CD4-positive, alpha-beta T cell treated with Interleukin-6 for 4 hours (primary cell): ENCODE measurements at places on chromosomes 12 and 14.

- DNase-seq, result peak; percentile 2
Measured at GRCh38 chr12:70576341-70577282, 60.6 kb downstream of the PTPRB start.

- no peak for DNase-seq
Measured at GRCh38 chr14:49769581-49770211, 1.7 kb downstream of the KLHDC2 start.

DNA sequence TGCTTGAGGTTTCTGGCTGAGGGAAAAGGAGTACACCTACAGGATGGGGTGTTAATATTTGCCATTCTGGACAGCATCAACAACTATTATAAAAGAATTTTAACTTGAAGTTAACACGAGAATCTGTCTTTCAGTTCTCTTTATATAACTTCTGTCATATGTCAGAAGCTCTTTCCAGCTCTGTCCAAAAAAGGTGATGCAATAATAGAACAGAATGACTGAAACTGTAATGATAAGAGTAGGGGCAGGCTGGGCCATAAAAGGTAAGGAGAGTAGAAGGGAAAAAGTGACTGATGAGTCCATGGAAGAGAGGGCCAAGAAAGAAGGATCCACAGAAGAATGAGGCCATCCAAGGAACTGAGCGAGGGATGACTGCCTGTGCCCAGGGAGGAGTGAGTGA, 966.7 kb upstream of the FBXO33 start:
- no peak for DNase-seq

DNA sequence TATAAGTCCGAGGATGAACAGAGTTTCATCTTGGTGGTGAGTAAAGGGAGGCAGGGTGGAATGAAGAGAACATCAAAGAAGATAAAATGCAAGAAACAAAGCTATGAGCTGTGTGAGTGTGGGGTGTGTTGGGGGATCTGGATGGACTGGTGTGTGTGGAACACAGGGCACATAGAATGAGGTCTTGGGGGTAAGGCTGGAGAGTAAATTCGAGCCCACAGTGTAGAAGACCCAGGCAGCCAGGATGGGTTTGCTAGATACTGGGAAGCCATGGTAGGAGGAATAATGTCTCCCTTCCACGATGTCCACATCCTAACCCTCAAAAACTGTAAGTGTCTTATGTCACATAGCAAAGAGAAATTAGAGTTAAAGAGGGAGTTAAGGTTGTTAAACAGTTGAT, 6.8 kb downstream of the KCNMB4 start:
- DNase-seq, result no peak

DNA sequence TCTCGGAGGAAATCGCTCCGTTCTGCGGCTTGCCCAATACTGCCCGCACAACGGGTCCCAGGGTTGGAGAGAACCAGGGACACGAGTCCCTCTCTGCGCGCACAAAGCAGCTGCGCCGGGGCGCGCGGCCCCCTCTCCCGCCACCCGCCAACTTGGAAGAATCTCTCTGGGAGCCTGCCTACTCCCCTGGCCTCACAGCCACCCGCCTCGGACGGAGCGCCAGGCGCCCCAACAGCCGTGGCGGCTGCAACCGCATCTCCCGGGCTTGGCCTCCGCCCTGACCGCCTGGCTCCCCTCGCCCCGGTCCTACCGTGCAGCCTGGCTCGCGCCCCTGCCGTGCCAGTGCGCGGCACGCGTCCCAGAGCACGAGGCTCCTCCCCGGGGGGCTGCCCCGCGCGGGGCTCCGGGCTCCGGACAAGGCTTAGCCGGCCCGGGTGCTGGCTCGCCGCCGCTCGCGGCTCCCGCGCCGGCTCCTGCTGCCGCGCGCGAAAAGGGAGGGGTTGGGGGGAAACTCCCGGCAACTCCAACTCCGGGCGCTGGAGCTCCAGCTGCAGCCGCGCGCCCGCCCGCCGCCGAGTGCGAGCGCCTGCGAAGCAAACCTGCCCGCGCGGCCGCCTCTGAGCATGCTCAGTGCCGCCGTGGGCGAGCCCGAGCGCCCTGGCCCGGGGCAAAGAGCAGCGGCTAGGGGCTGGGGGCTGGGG, at the start of gene STXBP6:
STXBP6 (minus strand) TSS at position 580 of the 701 bp plus-strand sequence. CDS start 75,329 bp downstream, outside the sequence.
- DNase-seq, result no peak

- no peak for DNase-seq
Measured at GRCh38 chr12:39417916-39418315, 25.0 kb downstream of the KIF21A start.

- DNase-seq, result no peak
Measured at GRCh38 chr14:32572867-32573150, 243.7 kb downstream of the AKAP6 start.

GRCh38 chr12:27474344-27474743, 27.8 kb downstream of the SMCO2 start:
- DNase-seq, result no peak

DNA sequence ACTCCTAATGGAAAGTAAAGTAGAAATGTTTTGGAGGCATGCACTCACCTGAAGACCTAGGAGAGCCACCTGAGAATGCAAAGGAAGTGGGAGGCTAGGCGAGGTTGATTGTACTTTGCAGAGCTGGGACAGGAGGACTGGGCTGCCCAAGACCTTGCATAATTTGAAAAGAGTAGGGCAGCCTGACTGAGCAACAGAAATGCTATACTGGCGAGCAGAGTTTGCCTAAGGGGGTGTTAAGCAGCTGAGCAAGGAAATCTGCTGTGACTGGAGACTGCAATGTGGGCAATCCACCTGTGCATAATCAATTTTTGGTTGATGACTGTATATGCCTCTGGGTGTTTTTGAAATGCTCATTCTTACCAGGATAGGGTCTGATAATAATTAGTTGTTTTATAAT, 834.1 kb downstream of the TRHDE start:
- no peak for DNase-seq

DNA sequence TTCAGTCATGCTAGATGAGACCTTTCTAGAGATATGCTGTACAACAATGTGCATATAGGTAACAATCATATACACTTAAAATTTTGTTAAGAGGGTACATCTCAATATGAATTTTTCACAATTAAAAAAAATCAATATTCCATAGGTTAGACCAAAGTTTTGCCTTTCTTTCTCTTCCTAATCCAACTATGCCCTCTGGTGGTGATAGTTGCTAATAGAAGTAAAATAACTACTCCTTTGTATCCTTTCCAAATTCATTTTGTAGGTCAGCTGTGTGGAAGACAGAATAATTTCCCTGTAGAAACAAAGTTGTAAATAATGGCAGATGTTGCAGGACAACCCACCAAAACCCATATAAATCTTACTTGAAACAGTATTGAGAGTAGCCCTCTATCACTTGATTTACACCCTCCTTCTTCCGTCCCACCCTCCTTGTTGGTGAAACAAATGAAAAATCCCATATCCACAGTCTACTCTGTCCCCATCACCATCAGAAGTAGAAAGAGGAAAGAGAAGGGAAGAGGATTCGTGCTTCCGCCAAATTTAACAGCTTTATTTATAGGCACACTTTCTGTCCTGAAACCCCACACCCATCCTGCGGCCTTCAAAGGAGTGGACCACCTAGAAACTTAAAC, 34.2 kb upstream of the KICS2 start:
- no peak for DNase-seq

- DNase-seq, result no peak
Measured at GRCh38 chr12:114746297-114747011, 62.5 kb upstream of the TBX3 start.

DNA sequence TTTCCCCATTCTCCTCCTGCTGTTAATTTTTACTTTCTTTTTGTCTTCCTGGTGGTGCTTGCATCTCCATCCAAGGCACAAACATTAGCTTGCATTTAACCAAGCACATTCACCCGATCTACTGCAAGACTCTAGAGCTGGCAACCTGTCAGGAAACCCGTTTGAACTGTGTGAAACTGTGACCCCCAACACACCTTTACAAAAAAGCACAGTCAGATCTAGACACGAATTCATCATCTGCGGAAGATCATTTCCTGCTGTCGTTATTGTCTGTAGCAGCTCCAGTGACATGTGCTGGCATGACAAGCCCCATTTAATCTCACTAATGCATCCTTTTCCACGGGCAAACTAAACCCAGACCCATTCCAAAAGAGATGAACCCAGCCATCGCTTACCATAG, 340.5 kb downstream of the VRK1 start:
- no peak for DNase-seq

DNA sequence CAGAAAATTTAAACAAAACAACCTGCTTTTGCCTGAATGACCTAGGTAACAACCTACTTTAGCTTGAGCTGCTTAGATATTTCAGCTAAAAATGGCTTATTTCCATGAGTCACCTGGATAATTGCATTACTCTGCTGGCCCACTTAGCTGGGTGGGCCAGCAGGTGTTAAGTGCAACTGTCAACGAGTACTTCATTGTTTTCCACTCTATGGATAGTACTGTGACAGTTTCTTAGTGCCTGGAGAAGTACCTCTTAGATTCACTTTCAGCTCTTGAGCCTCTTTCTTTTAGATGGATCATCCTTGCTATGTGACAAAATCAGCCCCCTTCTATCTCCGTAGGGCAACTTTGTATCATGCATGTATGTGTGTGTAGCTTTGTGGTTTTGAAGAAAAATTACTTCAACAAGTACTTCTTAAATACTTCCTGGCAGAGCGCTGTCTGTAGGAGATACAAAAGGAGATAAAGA, 368.2 kb upstream of the ATP2B1 start:
- no peak for DNase-seq

DNA sequence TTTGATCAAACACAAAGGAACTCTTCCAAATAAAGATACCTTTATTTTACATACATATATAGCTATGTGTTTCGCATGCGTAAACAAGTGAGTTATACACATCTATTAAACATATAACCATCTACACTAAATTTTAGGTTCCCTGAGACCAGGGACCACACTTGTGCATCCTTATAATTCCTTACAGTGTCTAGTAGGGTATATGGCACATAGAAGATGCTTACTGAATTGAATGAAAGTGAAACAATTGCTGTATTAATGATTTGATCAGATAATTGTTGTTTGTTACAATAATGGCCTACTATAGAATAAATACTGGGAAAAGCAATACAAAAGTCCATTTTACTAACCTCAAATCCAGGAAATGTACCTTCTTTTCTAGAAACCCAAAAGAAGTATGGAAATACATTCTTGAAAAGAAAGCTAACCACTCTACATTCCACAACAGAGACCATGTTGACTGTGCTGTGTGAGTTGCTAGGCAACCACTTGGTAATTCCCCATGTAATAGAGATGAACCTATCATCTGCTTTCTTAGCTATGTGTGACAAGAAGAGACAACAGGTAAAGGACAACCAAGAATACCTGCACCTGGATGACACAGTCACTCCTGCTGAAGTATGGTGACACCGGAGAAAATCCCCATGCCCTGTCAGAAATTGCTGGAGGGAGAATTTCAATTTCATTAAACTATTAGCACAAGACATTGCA, 11.9 kb upstream of the CIPC start:
- DNase-seq, result no peak

DNA sequence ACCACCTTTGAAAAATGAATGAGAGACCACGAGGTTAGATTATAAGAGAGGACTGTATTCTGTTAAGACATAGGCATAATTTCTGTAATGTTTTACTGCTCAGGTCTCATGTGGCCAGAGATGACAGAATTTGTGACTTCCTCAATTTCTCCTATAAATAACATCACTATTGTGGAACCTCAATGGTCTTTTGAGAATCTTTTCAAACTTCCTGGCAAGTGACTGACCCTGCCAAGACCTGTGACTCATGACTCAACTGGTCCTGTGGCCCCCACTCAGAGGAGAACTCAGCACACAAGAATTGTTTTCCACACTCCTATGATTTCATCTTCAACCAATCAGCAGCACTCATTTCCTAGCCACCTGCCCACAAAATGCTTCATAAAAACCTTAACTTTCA, 508.2 kb upstream of the ATP2B1 start:
- no peak for DNase-seq

GRCh38 chr12:93823616-93824391, 146.6 kb downstream of the CRADD start:
- no peak for DNase-seq

- DNase-seq, result no peak
Measured at GRCh38 chr12:66662179-66662578, 16.7 kb downstream of the GRIP1 start.

DNA sequence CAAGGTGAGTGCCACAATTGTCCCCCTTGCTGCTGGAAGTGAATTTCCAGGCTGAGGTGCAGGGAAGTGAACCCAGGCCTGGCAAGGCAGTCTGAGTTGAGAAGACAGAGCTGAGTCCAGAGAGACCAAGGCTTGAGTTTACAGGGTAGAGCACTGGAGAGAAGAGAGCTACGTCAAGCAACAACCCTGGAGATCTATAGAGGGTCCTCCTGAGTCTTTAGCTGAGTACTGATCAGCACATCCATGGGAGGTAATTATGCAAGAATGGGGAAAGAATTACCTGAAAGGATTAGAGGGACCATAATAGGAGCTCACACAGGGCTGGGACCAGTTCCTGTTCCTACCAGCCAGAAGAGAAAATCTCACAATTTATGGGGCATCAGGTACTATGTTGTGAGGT, 190.7 kb downstream of the NEDD1 start:
- no peak for DNase-seq

DNA sequence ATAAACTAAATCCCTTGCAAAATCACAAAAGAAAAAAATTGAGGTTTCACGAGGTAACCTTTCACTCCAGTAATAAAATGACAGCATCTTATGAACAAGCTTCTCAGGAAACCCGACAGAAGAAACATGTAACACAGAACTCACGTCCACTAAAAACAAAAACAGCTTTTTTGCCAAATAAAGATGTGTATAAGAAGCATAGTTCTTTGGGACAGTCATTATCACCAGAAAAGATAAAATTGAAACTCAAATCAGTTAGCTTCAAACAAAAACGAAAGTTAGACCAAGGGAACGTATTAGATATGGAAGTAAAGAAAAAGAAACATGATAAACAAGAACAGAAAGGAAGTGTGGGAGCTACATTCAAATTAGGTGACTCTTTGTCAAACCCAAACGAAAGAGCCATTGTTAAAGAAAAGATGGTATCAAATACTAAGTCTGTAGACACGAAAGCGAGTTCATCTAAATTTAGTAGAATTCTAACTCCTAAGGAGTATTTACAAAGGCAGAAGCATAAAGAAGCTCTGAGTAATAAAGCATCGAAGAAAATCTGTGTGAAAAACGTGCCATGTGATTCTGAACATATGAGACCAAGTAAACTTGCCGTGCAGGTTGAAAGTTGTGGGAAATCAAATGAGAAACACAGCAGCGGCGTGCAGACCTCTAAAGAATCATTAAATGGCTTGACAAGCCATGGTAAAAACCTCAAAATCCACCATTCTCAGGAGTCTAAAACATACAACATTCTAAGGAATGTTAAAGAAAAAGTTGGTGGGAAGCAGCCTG, 25.8 kb downstream of the RESF1 start:
- no peak for DNase-seq

- DNase-seq, result no peak
Measured at GRCh38 chr14:94904636-94905035, 134.7 kb upstream of the GSC start.

GRCh38 chr12:69129017-69129416, 110.4 kb upstream of the CPSF6 start:
- DNase-seq, result no peak

DNA sequence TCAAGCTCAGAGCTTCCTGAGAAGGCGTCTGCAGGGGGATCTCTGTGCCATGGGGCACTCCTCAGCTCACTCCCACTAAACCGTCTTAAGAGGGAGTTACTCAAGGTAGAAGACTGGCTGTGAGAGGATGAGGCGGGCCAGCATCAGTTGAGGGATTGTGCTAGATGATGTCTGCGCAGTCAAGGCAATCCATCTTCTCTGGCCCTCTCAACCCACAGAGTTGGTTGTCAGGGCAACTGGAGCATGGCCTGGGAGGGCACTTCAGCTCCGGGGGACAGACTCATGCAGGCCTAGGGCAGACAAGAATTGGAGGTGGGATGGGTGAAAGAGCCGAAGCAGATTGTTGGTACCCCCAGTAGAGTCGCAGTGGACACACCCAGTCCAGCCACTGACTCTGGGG, 9.0 kb downstream of the GSTZ1 start:
- DNase-seq, result no peak

GRCh38 chr14:20482382-20482781, 13.2 kb downstream of the PNP start:
- DNase-seq, result no peak
